ENCODE measurements at places on chromosomes 16 and 17.

- peak; percentile 89 for DNase-seq
These were observed 24.1 kb downstream of the HMOX2 start for GRCh38 chr16:4500272-4500671.

DNA sequence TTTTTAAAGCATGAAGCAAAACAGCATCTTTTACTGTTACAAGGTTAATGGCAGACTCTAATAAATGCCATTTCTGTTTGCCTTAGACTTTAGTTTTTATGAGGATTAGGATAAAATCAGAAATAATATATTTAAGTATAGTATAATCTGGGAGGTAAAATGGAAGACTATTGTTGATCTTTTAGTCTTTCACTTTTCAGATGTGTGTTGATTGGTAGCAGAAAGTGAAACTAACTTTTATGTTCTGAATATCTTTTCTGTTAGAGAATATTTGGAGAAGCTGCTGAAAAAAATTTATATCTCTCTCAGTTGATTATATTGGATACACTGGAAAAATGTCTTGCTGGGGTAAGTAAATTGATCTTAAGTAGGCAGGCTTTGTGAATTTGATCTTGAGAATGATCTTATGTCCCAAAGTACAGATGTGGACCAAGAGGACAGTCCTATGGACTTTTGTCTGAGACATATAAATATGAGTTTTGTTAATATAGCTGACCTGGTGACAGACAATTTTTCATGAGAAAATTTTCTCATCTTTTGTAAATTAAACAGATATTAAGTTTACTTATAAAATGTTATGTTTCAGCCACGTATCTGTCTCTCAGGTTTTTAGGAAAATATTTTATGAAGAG lies 64.1 kb downstream of the NF1 start:
- no peak for DNase-seq

DNA sequence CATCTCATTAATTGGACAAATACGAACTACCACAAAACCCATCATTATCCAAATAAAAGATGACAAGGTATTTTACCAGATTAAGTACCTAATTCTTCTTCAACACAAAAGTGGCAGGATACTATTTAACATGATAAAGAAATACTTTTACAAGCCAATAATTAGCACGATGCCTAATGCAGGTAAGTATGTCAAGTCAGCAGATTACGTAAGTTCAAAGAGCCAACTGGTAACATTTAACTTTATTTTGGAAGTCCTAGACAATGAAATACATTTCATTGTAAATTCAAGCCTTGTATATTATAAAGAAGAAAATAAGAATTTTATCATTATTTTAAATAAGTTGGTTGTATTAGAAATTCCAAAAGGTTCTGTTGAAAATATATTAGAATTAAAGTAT lies 535.3 kb upstream of the SOX9 start:
- DNase-seq: no peak

- no peak for DNase-seq
These were observed 29.9 kb downstream of the DCUN1D3 start for GRCh38 chr16:20870122-20870820.

DNA sequence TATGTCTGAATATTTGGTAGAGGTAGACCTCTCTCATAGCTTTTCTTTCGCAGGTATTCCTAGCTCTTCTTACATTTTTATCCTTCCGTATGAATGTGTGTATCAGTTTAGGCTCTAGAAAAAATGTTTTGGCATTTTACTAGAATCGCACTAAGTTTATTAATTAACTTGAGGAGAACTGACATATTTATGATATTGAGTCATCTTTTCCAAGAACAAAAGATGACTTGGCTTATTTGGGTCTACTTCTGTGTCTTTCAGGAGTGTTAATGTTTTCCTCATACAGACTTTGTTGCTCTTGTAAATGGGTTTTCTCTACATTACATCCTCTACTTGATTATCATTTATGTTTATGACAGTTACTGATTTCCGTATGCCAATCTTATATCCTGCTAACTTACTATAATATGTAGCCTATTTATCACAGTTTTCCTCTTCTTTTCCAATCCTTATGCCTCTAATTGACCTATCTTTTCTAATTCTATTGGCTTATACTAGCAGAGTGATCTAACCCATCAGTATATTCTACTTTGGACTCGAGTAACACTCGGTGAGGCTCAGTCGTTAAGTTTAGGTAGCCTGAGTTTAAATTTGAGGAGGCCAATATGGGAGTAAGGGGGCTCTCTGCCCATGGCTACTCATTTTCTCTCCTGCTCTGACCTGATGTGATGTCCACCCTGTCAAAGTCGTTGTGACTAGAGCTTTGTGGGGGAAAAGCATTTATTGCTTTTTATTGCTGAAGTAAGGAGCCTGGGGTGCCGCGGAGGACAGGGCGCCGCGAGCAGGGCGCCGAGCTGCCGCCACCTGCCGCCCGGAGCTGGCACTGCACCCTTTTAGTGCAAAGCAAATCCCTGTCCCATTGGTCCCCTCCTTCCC lies 20.0 kb downstream of the ST6GALNAC1 start:
- DNase-seq: peak; percentile 75

DNA sequence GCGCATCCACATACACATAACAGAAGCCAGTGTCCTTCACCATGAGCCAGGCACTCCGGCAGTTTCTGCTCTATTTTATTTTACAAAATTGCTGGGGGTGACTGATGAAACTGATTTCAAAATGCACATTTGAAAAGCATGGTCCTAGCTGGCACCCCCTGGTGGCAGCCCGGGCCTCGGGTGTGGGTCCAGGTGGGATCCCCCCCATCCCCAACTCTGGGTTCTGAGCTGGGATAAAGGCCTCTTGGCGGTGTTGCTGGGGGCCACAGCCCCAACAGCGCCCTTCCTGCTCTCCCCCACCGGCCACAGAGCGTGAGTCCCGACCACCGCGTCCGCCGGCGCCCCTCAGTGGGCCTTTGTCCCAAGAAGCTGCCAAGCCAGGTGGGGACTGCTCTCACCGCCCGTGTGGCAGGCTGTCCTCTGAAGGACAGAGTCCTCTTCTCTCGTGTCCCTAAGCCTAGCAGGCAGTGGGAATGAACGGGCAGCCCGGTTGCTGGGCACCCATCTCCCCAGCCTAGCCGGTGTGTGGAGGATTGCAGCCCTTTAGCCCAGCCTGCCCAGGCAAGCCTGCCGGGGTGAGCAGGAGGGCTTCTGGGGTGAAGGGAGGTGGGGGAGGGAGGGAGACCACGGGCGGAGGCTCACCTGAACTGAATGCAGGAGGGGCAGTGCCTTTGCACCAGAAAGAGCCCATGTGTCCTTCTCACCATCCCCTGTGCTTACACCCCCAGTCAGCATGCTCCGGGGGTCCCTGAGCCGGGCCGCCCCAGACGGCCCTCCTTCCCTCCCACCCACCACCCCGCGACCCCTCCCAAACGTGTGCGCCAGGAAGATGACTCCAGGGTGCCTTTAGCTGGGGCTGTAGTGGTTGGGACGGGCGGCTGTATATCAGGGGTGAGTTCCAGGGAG lies 898 bp downstream of the SNAI3 start:
- DNase-seq: peak; percentile 62

DNA sequence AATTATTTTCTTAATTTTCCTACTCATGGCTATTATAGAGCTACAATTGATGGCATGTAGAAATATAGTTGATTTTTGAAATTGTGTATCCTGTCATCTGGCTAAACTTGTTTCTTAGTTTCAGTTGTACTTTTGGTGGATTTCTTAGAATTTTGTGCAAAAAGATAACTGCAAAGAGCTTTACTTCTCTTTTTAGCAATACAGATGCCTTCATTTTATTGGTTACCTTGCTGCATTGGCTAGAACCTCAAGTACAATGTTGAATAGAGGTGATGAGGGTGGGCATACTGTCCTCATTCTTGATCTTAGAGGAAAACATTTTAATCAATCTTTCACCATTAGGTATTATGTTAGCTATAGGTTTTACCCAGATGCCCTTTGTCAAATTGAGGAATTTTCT lies 67.9 kb downstream of the METRNL start:
- no peak for DNase-seq

DNA sequence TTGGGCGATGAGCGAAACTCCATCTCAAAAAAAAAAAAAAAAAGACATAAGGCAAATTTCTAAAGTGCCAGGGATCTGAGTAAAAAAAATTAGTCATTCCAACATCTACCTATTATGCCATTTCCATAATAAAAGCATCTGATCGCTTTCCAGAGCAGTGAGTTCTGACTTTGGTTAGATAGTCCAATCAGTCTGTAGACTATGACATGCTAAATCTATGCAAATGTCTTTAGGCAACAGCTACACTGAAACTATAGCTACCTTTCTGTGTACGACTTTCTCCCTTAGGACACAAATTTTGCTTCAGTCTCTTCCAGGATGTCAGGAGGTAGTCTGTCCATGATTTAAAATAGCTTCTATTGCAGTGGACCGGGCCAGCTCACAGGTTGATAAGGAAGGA lies 58.9 kb upstream of the ARHGAP44 start:
- DNase-seq: no peak

- no peak for DNase-seq
These were observed 3.8 kb downstream of the NTHL1 start for GRCh38 chr16:2043667-2044451.

GRCh38 chr17:428414-428813 lies 75.8 kb upstream of the RPH3AL start:
- no peak for DNase-seq

- DNase-seq: no peak
These were observed 29.4 kb downstream of the HMOX2 start for GRCh38 chr16:4505356-4506147.

DNA sequence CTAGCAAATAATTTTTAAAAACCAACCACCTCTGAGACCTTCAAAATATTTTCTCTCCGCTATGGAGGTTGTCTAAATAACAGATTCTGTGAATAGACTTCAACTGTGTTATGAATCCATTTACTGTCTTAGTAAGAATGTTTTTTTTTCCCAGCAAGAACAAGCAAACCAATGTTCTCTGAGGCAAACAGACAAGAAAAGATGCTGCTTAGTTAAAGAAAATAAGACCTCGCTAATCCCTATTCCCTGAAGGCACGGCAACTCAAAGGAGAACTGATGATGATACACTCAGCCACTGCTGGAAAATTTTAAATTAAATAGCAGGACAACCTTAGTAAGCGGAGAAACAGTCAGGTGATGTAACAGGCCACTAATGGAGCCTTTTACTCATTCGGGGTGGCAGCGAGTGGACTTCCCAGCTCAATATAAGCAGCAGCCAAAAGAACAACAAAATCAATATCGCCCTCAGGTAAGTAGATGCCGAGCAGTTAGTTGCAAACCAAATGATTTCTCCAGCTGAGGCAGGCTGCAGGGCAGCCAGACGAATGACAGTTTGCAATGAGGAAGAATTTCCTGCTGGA lies 81.8 kb downstream of the CPPED1 start:
- no peak for DNase-seq

DNA sequence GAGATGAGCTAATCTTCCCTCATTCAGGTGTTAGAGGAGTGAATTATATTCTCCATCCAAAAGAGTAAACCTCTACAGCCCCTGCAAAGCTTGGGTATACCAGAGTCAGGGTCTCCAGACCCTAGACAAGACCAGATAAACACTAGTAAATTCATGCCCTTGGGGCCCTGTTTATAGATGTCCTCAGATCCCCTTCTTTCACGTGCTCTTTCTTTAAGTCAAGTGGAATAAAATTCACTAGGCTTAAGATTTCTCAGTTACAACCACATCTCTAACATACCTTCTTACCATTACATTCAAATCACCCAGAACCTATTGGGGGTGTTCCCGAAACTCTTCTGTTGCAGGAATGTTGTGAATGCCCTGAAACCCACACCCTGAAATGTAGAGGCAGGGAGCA lies 2.2 kb upstream of the C17orf58 start:
- DNase-seq: no peak

GRCh38 chr16:19344224-19344801 lies 58.8 kb downstream of the CLEC19A start:
- no peak for DNase-seq

GRCh38 chr16:12300945-12301500 lies 324.5 kb downstream of the SNX29 start:
- DNase-seq: no peak

DNA sequence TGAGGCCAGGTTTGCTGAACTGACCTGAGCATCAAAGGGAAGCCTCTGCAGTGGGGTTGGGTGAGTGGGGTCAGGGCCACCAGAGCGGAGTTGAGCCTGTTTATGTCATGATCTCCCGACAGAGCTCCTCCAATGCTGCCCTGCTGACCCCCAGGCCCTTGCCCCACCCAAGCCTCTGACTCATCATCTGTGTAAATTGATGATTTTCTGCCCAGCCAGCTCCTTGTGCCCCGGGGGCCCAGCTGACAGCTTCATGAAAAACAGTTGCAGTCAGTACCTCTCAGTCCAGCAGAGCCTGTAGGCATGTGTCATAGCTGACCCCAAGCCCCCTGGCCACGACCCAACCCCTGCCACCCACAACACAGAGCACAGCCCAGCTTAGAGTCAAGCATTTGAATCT lies 134.9 kb downstream of the CCT6B start:
- no peak for DNase-seq
